ENCODE measurements at places on chromosomes 6 and 20.

GRCh38 chr6:145028144-145028818 is 707.0 kb downstream of the EPM2A start:
- H3K36me3 ChIP-seq: no peaks in the 10 kb centered on the region
- no peak overlapping the region for H3K27ac ChIP-seq
- peaks cover 14% of the 10 kb centered on the region for H3K4me1 ChIP-seq
- no peak for DNase-seq
- H3K4me3 ChIP-seq: no peak overlapping the region

DNA sequence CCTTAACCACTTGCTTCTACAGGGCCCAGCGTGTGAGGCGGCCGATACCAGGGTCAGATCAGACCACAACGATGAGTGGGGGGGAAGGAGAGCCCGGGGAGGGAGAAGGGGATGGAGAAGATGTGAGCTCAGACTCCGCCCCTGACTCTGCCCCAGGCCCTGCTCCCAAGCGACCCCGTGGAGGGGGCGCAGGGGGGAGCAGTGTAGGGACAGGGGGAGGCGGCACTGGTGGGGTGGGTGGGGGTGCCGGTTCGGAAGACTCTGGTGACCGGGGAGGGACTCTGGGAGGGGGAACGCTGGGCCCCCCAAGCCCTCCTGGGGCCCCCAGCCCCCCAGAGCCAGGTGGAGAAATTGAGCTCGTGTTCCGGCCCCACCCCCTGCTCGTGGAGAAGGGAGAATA is 2.8 kb downstream of the RING1 start:
- H3K27ac ChIP-seq: no peak overlapping the region
- no peaks in the 10 kb centered on the region for H3K36me3 ChIP-seq
- H3K4me1 ChIP-seq: peaks cover 8% of the 10 kb centered on the region
- no peak overlapping the region for H3K4me3 ChIP-seq
- H3K27me3 ChIP-seq: no peaks in the 10 kb centered on the region

DNA sequence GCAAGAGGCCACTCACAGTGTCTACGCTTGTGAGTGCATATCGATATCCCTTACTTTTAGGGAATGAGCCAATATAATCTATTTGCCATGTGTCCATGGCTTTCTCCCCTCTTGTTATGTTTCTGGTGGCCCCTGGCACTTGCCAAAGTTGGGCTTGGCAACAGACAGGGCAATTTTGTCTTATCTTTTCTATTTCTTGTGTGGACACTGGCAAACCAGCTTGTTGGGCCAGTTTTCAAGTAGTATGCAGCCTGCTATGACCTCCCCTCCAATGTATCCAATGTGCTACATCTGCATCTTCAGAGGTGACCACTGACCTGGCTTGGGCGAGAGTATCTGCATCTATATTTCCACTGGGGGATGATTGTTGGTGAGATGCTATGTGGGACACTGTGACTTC is 29.2 kb downstream of the GSTA2 start:
- no peak overlapping the region for H3K27ac ChIP-seq
- H3K4me1 ChIP-seq: peaks cover 57% of the 10 kb centered on the region
- no peak for DNase-seq
- H3K27me3 ChIP-seq: no peaks in the 10 kb centered on the region

DNA sequence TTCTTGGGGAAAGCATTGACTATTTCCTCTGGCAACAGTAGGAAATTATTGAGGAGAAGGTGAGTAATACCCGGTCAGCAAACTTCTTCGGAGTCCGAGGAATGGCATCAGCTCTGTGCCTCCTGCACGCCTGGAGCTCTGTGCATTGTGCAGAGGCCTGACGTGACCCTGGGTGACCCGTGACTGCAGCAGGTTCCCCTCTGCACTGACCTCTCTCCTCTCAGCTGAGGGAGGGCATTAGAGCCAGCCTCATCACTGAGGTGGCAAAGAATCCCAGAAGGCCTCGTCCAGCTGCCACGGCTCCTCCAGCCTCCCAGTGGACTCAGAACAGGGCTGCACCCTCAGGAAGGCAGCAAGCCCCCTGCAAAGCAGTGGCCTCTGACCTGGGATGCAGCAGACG is 502.9 kb downstream of the CD83 start:
- no peak overlapping the region for H3K27ac ChIP-seq
- no peaks in the 10 kb centered on the region for H3K36me3 ChIP-seq
- H3K4me3 ChIP-seq: no peak overlapping the region
- no peaks in the 10 kb centered on the region for H3K27me3 ChIP-seq
- no peaks in the 10 kb centered on the region for H3K4me1 ChIP-seq

- no peaks in the 10 kb centered on the region for H3K27me3 ChIP-seq
- H3K4me3 ChIP-seq: no peak overlapping the region
- H3K27ac ChIP-seq: no peak overlapping the region
- no peak for DNase-seq
- no peaks in the 10 kb centered on the region for H3K36me3 ChIP-seq
- no peaks in the 10 kb centered on the region for H3K4me1 ChIP-seq
Measured at GRCh38 chr20:41382791-41383305, 16.2 kb upstream of the EMILIN3 start.

DNA sequence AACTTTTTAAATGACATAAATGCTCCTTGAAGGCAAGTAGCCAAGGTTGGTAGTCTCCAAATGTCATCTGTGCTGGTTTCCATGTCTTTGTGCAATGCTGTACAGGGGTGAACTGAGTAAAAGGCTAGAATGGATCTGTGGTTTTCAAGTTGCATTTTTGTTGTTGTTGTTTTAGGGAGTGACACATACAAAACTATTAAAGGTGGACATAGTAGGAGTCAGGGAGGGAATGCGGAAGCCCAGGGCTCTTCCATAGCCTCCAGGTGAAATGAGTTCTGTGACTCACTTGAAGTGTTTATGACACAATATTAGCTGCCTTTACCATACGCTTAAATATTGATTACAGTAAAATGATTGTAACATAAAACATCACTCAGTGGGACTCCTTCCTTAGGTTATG is 22.5 kb upstream of the QKI start:
- H3K4me1 ChIP-seq: no peaks in the 10 kb centered on the region
- H3K4me3 ChIP-seq: no peak overlapping the region
- H3K27ac ChIP-seq: no peak overlapping the region
- no peaks in the 10 kb centered on the region for H3K36me3 ChIP-seq
- DNase-seq: no peak

- no peaks in the 10 kb centered on the region for H3K27me3 ChIP-seq
- peaks cover 25% of the 10 kb centered on the region for H3K4me1 ChIP-seq
- no peak overlapping the region for H3K27ac ChIP-seq
- no peak overlapping the region for H3K4me3 ChIP-seq
- no peak for DNase-seq
Measured at GRCh38 chr20:62030834-62031434, 34.7 kb downstream of the TAF4 start.

DNA sequence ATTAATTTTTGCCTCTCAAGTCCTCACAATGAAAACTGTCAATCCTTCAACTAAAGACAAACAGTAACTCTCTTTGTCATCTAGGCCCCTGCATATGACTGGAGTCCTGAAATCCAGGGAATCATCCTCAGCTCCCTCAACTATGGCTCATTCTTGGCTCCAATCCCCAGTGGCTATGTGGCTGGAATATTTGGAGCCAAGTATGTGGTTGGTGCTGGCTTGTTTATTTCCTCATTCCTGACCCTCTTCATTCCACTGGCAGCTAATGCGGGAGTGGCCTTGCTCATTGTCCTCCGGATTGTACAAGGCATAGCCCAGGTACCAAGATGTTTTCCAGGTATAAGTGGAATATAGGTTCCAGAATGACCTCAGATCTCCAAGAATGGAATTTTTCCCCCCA is 15.4 kb downstream of the SLC17A4 start:
- H3K27ac ChIP-seq: no peak overlapping the region
- H3K4me3 ChIP-seq: no peak overlapping the region
- H3K27me3 ChIP-seq: no peaks in the 10 kb centered on the region
- no peaks in the 10 kb centered on the region for H3K4me1 ChIP-seq
- no peak for DNase-seq

GRCh38 chr6:13760307-13761304 is 49.0 kb upstream of the RANBP9 start:
- no peak overlapping the region for H3K27ac ChIP-seq
- DNase-seq: no peak
- H3K4me3 ChIP-seq: no peak overlapping the region
- H3K36me3 ChIP-seq: no peaks in the 10 kb centered on the region
- H3K4me1 ChIP-seq: no peaks in the 10 kb centered on the region
- no peaks in the 10 kb centered on the region for H3K27me3 ChIP-seq

GRCh38 chr6:112149236-112149635 is 61.8 kb downstream of the FAM229B start:
- H3K4me3 ChIP-seq: no peak overlapping the region
- no peaks in the 10 kb centered on the region for H3K27me3 ChIP-seq
- H3K27ac ChIP-seq: no peak overlapping the region
- H3K36me3 ChIP-seq: no peaks in the 10 kb centered on the region
- H3K4me1 ChIP-seq: no peaks in the 10 kb centered on the region
- DNase-seq: no peak

DNA sequence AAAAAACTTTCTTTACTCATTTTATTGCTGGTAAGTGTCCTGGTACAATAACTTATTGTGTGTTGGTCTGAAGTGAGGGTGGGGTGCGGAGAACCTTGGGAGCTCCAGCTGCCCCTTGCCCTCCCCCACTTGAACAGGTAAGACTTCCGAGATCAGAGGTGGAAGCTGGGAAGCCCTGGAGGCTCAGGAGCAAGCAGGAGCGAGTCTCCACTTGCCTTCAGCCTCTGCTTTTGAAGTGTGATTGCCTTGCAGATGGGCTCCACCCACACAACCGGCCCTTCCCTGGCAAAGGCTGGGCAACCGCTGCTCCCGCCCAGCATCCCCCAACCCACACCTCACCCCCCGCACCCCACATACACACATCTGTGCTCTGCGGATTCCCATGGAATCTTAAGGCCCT is 179.6 kb downstream of the TFAP2C start:
- no peaks in the 10 kb centered on the region for H3K4me1 ChIP-seq
- no peak overlapping the region for H3K27ac ChIP-seq
- no peaks in the 10 kb centered on the region for H3K27me3 ChIP-seq
- no peak overlapping the region for H3K4me3 ChIP-seq
- no peak for DNase-seq

GRCh38 chr20:58287638-58288037 is 21.9 kb upstream of the RAB22A start:
- no peak for DNase-seq
- no peaks in the 10 kb centered on the region for H3K4me1 ChIP-seq
- no peak overlapping the region for H3K27ac ChIP-seq
- H3K36me3 ChIP-seq: no peaks in the 10 kb centered on the region
- H3K27me3 ChIP-seq: no peaks in the 10 kb centered on the region

DNA sequence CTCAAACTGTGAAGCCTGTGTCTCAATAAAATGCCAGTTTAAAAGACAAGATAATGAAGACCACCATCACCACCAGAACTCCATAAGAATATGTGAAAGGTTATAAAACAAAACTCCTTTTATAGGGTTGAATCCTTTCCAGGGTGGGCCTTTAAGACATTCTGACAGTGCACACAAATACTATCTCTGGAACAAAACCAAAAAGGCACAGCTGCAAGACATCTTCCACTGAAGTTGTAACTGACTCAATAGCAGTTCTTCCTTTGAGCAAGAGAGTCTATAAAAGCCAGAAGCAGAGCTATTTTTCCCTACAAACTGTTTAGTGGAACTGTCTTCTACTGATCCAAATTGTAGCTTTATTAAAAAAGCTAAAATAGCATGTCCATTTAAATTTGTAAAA is 81.6 kb downstream of the EPB41L2 start:
- no peak overlapping the region for H3K4me3 ChIP-seq
- H3K4me1 ChIP-seq: no peaks in the 10 kb centered on the region
- H3K27me3 ChIP-seq: no peaks in the 10 kb centered on the region
- no peaks in the 10 kb centered on the region for H3K36me3 ChIP-seq

DNA sequence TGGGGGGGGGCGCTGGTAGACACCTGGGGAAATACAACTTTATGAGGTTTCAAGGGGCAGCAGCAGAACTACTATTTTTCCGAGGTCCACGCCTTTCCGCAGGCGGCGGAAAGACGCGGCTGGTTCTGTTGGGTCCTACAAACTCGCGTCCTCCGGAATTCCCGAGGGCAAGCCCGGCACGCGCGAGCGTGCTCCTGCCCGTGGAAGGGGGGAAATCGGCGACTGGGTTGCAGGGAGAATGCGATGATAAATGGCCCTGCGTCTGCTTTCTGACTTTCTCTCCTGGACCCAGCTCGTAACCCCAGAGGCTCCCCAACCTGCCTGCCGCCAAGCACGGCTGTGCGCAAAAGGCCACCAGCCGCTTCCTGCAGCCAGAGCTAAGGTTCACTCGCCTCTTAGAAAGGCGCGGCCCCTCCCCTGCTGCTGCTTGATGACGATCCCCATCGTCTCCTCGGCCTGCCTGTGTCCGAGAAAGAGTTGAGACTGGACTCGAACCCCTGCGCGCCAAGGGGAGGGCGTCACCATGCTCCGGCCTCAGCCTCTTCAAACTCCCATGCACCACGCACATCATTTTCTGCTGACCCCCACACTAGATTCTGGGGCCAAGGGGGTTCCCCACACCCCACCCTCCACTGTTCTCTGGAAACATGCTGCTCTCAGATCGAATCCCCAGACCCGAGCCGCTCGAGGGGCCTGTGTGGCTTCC is 6.7 kb downstream of the FOXA2 start:
- H3K4me1 ChIP-seq: peaks cover 28% of the 10 kb centered on the region
- H3K4me3 ChIP-seq: peak overlapping the region; percentile 47
- peak overlapping the region; percentile 98 for H3K27ac ChIP-seq
- peak; percentile 67 for DNase-seq
- no peaks in the 10 kb centered on the region for H3K27me3 ChIP-seq
- H3K36me3 ChIP-seq: peaks cover 10% of the 10 kb centered on the region
